SK-MEL-5 (cell line): ENCODE measurements at places on chromosomes 12 and 14.

GRCh38 chr14:67577181-67577808 lies 22.8 kb downstream of the PIGH start:
- no peak for DNase-seq

GRCh38 chr14:65637780-65638179 lies 225.2 kb downstream of the FUT8 start:
- no peak for DNase-seq

DNA sequence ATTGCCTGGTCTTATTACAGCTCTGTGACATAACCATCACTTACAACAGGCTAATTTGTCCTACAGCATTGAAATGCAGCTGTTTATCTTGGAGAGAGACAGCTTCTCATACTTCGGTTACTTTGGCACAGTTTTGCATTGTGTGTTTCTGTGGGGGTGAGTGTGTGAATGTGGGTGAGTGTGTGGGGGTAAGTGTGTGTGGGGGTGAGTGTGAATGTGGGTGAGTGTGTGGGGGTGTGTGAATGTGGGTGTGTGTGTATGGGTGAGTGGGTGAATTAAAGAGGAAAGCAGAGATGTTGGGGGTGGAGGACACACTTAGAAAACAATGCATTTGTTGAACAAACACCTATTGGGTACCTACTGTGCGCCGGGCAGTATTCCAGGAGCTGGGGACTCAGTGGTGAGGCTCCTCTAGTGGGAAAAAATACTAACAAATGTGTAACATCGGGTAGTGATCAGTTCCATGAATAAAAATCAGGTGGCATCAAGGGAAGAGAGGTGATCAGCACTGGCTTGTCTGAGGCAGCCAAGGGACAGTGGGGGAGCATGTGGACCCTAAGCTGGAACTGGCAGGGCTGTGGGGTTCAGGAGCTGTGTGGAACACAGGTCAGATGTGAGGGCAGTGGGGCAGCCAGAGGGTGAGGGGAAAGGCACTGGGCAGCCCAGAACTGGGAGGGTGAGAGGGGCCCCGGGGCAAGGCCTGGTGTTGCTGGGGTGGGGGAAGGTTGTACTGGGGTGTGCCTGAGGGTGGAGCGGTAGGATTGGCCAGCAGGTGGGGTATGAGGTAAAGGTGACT lies 44.1 kb upstream of the AMN start:
- DNase-seq, result no peak

GRCh38 chr14:31965735-31966598 lies 111.1 kb upstream of the ARHGAP5 start:
- no peak for DNase-seq

GRCh38 chr12:30437616-30438015 lies 258.1 kb downstream of the IPO8 start:
- DNase-seq, result no peak
